ENCODE measurements at places on chromosomes 2 and 18.

GRCh38 chr18:35508030-35508429 lies 10.3 kb upstream of the INO80C start:
- no peak for DNase-seq

GRCh38 chr2:241953324-241953928 lies 83.9 kb downstream of the RTP5 start:
- no peak for DNase-seq

DNA sequence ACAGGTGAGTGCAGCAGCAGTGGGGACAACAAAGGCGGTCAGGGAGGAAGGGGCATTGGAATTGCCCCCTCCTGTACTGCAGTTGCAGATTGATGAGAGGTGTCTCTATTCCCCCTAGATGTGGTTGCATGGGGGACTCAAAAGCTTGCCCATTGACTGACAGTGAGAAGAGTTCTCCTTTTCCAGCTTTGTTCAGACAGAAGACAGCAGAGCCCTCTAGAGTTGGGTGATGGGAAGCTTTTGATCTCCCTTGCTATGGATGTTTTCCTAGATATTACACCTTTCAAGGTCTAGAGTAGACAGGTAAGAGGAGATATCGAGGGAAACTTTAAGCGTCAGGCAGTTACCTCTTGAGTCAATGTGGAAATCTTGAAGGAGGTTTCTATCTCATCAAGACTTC lies 2.9 kb downstream of the PROKR1 start:
- DNase-seq, result no peak

DNA sequence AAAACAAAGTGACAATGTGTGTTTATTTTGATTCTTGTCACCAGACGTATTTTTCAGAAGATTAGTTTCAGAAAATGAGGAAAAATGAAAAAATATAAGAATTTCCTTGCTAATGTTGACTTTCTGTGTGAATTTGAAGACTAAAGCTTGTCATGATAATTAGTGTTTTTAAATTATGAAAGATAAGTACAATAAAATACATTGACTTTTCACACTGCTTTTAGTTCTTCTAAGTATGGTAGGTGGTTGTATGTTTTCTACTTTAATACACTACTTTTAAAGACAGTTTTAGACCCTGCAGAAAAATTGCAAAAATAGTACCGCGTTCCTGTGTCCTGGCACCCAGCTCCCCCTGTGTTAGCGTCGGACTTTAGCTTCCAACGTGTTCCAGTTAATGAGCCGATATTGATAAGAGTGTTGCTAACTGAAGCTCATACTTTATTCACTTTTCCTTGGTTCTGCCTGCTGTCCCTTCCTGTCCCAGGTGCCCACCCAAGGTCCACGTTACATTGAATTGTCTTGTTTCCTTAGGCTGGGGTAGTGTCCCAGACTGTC lies 695 bp downstream of the RBFA start:
- no peak for DNase-seq

GRCh38 chr2:112625474-112626114 lies 20.1 kb upstream of the SLC20A1 start:
- no peak for DNase-seq

DNA sequence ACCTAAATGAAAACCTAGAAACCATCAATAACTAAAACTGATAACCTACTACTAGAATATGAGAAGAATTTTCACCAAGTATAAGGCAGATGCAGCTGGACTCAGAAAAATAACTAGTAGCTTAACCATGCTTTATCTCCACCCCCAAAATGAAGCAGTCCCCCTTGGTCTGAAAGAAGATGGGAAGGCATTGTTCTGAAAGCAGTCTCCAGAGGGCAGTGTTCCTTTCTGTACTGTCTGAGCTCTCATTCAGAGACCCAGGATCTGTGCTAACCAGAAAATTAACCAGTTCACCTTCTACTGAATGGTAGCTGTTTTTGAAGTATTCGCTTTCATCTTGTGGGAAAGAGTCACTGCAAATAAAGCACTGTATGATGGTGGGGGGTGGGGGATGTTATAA lies 273.0 kb downstream of the PDE11A start:
- DNase-seq, result no peak

GRCh38 chr2:120794716-120795115 lies 59.0 kb downstream of the GLI2 start:
- DNase-seq, result no peak

DNA sequence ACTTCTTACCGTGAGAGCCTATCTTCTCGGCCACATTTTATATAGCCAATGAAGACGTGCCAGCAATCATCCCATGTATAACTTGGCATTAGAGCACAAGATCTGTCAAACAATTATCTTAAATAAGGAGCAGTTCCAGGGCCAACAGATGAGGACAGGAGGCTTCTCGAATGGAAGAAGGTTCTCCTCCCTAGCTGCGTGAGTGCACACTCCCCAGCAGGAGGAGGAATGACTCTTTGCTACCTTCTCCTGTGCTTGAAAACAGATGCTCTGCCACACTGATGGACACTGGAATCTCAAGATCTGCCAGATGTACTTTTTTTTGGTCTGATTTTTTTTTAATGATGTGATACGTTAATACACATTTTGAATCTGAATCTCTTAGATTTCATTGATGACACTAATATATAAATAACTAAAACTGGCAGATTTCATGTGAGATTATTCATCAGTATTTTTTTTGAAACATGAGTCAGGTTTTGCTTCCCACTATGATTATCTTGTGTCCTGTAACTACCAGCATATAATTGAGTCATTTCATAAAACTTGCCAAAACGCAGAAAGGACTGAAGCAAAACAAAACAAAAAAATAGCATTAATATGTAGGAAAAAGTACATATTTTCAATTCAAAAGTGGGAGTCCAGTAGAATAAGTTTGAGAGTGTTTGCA lies 626 bp upstream of the VIT start:
- DNase-seq, result no peak

DNA sequence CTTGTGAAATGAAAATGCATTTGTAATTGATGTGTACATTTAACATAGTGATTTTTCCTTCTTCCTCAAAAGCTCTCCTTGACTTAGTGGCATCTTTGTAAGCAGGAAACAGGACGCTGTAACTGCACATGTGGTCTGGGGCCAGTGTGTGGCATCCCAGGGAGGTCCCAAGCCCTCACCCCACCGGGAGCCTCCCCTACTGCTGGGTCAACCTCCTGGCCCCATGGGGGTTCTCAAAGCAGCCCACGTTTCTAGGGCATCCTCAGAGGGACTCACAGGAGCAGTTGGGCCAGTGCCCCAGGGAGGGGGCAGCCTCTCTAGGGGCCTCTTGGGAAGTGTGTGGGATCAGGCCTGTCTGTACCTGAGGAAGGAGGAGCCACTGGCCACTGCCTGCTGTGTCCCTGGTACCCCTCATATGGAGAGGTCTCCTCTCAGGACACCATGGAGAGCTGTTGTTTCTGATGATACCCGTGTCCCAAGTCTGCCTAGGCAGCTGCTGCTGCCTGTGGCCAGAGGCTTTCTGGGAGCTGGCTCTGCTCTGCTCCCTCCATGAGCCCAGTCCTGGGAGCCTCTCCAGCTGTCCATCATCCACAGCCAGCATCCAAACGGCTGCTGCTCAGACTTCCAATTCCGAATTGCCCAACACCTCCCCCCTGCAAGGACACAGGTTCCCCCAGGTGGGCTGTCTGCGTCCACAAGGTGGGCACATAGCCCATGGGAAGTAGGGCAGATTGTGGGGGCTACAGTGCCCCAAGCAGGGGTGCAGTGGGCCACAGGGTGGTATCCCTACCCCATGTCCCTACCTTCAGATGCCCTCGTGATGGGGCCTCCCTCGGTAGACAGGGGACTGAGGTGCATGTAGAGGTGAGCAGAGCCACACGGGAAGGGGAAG lies 13.4 kb downstream of the ARHGEF4 start:
- DNase-seq, result no peak

GRCh38 chr2:86634352-86634751 lies 10.7 kb upstream of the RNF103 start:
- DNase-seq, result no peak

- no peak for DNase-seq
These were observed 6.1 kb downstream of the TMEM163 start for GRCh38 chr2:134712736-134713135.

DNA sequence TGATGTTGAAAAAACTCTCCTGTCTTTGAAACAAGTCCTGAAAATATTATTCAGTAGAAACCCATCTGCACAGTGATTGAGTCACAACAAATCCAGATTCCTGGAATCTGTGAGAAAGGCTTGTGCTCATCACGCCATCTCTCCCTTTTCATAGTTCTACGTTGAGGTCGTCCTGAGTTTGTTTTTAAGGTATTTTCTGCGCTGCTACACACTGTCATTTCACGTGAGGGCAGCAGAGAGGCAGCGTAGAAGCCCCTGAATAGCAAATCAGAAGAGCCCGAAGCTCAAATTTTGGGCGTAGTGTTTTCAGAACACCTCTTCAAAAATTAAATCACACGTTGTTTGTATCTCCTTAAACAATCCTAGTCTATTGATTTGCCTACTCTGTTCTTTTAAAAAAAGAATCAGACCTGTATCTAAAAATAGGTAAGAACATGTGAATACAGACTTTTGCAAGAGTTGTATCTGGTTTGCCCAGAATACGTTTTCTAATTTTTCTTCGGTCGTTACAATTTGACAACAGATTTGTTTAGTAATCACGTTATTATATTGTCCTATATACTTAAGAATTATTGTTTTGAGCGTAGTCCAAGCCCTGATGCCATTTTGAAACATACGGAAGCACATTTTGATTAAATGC lies 61.6 kb upstream of the SLC38A11 start:
- DNase-seq, result peak; percentile 12

DNA sequence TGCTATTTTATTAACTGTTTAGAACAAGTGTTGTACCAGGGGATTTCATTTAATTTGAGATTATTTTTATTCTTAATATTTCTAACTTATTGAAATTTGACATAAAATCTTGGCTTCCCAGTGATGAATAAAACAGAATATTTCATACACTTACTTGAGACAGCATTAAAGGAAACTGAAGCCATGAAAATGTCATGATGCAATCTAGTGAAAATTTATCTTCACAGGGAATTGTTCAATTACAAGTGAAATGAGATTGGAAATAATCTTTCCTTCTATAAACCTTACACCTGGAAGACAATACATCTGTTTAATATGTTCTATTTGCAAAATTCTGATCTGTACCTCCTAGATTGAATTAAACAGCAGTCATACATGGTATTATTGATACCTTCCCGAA lies 511.0 kb upstream of the CDH7 start:
- DNase-seq, result no peak
